ENCODE measurements at places on chromosomes 4 and X.

GRCh38 chr4:77003400-77003799, 53.8 kb downstream of the SEPTIN11 start:
- DNase-seq = no peak

GRCh38 chr4:110636680-110637407, 14.0 kb upstream of the PITX2 start:
- no peak for DNase-seq

GRCh38 chr4:13180701-13181100, 303.4 kb downstream of the RAB28 start:
- DNase-seq = no peak

DNA sequence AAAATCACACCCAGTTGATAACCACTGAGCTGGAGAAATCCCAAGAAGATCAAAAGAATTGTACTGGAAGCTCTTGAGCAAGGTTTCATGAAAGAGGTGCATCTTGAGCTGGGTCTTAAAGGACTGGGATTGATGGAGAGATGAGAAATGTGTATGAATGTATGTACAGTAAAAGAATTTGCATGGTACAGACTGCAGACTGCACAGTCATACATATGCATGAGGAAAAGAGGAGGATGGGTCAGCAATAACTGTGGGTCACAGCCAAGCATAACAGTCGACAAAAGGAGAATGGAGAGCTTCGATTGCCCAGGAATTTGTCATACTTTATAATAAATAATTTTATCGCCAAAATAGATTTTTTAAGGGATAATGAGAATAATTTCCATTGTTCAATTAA, 4.8 kb upstream of the RELL1 start:
- DNase-seq = no peak

- peak; percentile 63 for DNase-seq
Observed at GRCh38 chrX:129779747-129780146, at the start of gene SASH3. SASH3 (plus strand) TSS chrX:129779949; CDS start chrX:129780098, 149 bp downstream.

GRCh38 chrX:17519358-17519757, 144.4 kb downstream of the NHS start:
- DNase-seq = no peak

GRCh38 chrX:79161655-79162054, 17.2 kb downstream of the GPR174 start:
- DNase-seq = no peak

DNA sequence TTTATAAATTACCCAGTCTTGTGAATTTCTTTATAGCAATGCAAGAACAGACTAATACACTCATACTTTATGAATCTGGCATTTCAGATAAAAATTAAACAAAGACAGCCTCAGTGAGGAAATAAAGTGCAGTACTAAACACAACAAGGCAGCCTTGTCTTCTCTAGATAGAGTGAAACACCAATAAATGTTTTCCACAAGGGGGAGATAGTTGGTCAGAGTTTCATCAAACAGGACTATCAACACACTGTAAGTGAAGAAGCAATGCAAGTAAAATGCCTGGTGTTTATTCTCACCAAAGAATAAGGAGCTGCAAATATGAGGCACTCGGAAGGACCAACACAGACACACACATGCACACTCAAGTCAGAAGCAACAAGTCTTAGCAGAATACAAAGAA, 62.8 kb downstream of the FAM9B start:
- DNase-seq = peak; percentile 6

DNA sequence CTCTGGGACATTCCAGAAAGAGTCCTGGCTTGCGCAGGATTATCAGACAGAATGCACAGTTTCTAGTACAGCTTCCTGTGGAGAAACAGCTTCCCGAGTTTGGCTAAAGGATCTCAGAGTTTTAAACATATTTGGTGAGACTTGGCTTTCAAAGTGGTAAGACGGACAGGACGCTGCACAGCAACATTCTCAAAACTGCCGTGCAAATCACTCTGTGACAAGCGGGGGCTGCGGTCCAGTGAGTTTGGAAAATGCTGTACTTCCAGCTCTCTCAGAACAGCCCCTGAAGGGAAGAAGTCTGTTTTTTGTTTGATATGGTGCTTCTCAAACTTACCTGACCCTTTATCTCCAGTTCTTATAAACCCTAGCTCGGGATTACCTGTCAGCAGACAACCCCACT, 18.1 kb downstream of the LGI2 start:
- no peak for DNase-seq

- DNase-seq = no peak
Observed at GRCh38 chr4:87209182-87209581, 11.2 kb downstream of the KLHL8 start.

All from AML-193 (cell line).